NK-92 treated with Interleukin-12 subunit alpha and Interleukin-12 subunit beta, amount 100 ng/mL, for 24 hours (cell line): ENCODE measurements at places on chromosomes 6 and 20.

GRCh38 chr20:20085071-20085470 lies 32.7 kb downstream of the CFAP61 start:
- DNase-seq, result no peak

- DNase-seq, result no peak
Measured at GRCh38 chr20:3934624-3935023, 45.4 kb downstream of the PANK2 start.

DNA sequence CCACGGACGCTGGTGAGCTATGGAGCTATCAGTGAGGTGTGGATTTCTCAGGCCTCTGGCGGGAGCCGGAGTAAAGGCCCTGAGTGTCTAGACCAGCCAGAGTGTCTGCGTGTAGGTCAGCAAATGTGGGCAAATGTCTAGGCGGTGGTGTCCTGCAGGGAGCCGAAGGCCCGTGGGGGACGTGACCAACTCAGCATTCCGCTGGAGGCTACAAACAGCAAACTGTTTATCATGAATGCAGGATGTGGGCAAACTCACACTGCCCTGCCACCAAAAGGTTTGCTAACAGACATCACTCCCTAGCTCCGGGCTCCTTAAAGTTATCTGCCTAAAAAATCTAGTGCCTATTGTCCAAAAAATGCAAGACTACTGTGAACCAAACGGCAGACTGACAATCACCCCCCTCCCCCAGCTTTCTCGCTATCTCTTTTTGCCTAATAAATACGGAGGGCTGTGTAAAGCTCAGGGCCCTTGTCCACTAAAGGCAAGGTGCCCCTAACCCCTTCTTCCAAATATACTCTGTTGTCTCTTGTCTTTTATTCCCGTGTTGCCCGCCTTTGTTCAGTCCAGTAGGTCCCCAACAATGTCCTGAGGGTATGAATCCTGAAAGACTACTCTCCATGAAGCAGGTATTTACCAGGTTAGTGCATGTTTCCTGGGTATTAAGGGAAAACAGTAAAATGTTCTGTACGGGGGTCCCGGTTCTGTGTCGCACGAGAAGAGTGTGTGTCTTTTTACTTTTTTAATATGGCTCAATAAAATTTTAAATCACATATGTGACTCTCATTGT lies 29.0 kb upstream of the AFDN start:
- no peak for DNase-seq

DNA sequence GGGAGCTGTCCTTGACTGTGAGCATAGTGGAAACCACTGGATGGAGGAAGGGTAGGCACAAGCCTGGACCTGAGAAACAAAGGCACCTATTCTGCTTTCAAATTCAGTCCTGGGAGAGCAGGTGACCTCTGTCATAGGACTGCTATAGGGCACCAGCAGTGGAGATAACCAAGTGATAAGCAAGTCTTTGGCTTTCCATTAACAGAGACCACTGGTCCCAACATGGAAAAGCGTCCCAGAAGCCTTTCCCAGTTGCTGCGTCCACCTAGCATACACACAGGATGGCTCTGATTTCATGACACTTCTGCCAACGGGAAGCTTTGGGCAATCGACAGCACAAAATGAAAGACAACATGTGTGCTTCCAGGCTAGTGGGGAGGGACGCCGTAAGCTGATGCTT lies 8.9 kb downstream of the SLC22A3 start:
- DNase-seq, result no peak

DNA sequence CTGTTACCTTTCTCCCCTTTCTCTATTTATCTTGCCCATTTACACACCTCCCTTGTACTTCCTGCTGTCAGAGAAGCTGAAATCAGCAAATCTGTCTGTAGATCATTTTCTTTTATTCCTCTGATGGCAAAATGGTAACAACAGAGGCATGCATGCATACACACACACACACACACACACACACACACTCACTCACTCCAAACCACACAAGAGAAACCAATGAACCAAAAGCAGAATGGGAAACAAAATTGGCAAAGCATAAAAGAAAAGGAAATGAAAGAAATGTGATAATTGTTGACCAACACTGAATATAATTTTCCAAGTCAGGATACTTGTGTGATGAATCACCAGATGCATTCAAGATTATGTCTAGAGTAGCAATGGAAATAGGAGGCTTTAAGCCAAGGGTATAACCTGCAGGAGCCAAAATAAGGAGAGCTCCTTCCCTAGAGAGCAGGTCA lies 172.4 kb downstream of the PLCB4 start:
- no peak for DNase-seq

DNA sequence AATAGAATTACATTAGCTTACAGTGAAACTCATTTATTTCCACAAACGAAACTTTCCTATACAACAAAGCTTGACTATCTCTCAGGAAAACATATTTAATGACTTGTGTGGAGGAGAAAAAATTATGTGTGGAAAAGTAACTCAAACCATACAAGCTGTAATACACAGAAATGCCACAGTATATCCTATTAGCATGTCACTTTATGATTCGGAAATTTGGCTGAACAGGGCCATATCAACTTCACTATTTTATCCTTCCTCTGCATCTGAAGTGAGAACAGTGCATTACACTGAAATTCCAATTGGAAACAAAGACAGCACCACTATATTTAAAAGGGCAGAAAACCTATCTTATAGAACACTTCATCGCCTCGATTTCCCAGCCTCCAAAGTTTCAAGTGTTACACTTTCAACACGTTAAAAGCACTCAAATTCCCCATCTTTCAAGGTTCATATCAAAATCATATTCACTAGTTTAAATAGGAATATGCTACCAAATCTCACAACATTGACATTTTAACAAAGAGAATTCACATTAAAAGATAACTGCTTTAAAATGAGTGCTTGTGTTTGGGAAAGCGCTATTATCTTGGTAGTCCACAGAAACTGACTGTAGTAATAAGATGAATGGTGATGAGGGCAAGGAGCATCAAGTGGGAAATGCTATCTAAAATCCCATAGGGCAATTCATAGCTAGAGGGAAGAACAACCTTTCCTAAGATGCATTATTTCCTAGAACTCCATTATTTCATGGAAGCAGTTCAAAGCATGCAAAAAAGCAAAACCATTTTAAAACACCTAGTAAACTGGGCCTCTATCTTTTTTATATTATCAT lies 1.8 kb downstream of the REV3L start:
- no peak for DNase-seq

DNA sequence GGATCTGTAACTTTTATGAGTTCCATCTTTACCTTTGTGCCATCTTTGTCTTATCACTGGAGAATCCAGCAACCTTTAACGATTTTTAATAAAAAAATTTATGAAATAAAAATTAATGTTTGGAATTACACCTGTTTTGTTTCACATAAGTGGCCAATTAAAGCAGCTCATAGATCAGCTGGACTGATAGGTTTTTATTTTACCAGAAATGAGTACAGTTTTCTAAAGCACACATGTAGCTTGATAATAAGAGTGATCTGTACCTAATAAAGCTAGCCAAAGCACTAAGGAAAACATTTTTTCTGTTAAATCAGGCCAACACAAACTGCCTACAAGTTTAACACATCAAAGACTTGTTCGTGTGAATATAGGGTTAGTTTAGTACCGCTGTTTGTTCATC lies 500.1 kb downstream of the CDKAL1 start:
- no peak for DNase-seq
